ENCODE measurements at places on chromosomes 13 and 19.
A peak's percentile ranks its signal among the peaks of the same experiment; 100 is the strongest.

DNA sequence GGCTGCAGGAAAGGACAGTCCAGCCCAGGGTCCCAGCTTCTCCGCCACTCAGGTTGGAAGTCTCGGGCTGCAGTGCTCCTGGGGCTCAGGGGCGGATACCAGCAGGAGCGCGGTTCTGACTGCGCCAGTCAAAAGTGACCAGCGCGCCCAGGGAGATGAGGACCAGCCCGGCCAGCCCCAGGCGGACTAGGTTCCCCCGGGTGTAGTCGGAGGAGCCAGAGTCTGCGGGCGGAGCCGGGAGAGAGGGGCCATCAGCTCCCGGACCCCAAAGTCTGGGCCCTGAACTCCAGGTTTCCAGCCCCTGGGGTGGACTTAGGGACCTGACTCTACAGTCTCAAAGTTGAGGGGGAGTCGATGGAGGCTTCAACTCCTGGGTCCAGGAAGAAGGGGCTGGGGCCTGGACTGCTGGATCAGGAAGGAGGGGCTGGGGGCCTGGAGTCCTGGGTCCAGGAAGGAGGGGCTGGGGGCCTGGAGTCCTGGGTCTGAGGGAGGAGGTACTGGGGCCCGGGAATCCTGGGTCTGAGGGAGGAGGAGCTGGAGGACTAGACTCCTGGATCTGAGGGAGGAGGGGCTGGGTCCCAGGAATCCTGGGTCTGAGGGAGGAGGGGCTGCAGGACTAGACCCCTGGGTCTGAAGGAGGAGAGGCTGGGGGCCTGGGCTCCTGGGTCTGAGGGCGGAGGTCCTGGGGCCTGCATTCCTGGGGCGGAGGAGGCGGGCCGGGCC is 5.3 kb downstream of the OSCAR start:
- DNase-seq = no peak

DNA sequence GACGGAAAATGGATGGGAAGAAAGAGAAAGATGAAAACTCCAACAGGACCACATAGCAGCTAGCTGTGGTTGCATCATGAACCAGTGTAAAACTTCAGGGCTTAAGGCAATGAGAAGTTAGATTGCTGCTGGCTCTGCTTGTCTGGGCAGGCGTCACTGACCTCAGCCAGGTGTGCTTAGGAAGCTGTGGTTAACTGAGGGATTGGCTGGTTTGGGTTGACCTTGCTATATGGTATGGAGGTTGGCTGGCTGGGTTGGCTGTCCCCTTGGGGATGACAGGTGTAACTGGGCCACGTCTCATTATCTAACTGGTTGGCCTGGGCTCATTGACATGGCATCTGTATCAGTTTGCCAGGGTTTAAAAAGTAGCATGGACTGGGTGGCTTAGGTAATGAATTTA is 40.9 kb downstream of the NLRP4 start:
- no peak for DNase-seq

- peak; percentile 42 for DNase-seq
These were observed 21.9 kb downstream of the GRIN2D start for GRCh38 chr19:48415395-48415794.

DNA sequence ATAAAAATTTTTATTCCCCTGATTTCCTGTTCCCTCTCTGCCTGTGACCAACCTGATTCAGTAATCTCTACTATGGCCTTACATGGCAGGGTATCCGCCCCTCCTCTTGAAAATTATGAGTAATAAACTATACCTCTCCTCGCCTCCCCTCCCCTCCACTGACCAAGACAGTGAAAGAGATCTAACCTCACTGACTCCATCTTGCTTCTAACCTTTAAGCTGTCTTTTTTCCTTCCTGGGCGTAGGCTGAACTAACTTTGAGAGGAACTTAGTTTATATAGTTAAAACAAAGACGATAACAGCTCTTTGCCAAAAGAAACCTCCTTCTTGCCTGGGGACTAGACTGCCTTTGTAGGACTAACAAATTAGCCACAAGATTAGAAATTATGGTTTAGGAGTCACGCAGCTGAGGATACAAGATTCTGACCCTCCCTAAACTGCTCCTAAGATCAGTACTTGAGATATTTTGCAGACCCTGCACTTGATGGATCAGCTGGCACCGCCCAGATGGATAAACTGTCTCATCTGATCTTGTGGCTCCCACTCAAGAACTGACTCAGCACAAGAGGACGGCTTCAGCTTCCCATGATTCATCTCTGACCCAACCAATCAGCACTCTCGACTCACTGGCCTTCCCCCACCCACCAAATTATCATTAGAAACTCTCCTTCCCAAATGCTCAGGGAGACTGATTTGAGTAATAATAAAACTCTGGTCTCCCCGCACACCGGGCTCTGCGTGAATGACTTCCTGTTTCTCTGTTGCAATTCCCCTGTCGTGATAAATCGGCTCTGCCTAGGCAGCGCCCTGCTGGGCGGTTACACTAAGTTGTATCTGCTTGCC is 187.1 kb downstream of the TDRD3 start:
- no peak for DNase-seq

DNA sequence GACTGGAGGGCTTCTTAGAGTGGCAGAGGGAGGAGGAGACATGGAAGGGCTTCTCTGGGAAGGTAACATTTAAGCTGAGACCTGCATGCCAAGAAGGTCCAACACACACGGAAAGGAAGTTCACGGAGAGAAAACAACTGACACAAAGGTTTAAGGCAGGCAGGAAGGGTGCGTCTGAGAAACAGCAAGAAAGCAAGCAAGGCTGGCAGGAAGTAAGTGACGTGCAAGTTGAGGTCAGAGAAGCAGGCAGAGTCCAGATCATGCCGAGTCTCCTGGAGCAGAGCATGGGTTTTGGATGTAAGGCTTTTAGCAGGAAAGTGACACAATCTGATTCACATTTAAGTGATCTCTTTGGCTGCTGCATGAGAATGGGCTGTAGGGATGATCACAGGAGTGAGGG is 60.5 kb downstream of the ATP7B start:
- DNase-seq = no peak

DNA sequence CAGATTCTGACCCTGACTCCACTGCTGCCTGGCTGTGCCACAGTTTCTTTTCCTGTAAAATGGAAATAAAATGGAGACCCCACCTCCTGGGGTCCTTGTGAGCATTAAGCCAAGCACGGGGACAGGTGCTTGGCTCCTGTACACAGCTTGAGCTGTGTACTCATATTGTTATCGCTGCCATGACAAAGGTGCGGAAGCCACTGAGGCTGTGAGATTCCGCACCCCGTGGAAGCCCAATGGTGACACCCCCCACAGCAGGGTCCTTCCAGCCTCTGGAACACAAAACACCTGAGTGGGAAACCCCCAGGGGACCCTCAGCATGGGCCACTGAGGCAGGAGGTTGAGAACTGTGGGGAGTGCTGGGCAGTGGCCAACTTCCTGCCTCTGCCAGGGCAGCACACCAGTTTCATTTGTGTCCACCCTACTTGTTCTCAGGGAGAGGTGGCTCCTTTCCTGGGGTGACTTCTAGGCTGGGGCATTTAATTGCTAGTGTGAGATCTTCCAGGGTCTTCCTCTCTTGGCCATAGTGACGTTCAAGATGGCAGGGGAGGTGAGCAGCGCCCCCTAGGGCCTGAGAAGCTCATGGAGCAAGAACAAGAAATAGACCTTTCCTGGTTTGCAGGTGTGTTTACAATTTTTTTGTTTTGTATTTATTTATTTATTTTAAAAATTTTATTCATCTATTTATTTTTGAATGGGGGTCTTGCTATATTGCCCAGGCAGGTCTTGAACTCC is 5.4 kb upstream of the JSRP1 start:
- no peak for DNase-seq

- DNase-seq = no peak
These were observed 19.6 kb downstream of the CCDC8 start for GRCh38 chr19:46393456-46394401.

DNA sequence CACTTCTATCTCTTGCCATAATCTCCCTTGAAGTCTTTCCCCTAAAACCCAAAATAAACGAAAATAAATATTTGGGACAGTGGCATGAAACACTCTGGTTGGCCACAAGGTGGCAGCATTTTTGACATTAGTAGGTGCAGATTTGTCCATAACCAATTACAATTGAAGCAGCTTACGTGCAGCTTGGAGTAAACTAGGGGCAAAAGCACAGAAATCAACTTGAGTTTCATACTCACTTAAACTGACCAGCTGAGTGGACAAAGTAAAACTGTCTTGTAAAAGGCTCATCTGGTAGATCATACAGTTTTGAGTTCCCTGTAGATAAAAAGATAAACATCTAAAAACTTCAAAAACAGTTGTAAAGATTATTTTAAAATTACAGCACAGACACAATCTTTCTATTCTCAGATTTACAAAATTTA is 18.8 kb downstream of the PDCD5 start:
- peak; percentile 54 for DNase-seq

DNA sequence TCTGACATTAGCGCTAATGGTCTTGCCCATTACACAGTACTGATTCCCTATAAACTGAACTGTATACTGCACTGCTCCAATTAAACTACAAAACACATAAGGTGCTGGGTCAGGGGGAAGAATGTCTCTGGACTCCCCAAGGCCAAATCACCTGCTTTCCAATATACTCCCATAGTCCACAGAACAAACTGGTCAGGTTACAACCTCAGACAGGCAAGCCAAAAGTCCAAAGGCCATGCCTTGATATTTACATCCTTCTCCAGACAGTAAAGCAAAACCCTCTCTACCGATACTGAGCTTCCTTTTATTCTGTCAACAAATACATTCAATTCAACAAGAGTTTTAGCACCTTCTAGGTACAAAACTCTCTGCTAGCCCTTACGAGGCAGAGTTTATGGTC is 8.9 kb downstream of the ZNF541 start:
- DNase-seq = no peak

DNA sequence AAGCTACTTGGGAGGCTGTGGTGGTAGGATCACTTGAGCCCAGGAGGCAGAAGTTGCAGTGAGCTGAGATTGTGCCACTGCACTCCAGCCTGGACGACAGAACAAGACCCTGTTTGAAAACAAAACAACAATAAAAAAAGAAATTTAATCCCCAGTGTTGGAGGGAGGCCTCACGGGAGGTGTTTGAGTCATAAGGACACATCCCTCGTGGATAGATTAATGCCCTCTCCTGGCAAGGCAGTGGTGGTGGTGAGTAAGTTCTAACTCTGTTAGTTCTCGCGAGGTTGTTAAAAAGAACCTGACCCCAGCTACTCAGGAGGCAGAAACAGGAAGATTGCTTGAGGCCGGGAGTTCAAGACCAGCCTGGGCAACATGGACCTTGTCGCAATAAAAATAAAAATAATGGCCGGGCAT is 27.6 kb upstream of the SIN3B start:
- no peak for DNase-seq

DNA sequence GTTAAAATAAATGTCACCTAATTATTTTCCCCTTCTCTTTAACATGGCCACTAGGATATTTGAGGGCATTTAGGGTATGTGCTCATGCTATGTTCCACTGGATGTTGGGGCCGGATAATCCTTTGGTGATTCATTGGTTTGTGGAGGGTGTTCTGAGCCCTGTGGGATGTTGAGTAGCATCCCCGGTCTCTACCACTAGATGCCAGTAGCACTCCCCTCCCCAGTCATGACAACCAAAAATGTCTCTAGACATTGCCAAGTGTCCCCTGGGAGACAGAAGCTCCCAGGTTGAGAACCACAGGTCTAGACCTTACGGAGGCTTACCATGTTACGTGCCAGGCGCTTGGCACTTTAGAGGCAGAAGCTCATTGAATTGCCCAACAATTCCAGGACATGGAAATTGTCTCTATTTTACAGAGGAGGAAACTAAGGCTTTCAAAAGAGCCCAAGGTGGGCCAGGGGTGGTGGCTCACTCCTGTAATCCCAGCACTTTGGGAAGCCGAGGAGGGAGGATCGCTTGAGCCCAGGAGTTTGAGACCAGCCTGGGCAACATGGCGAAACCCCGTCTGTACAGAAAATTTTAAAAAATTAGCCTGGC is 14.1 kb downstream of the SHANK1 start:
- DNase-seq = peak; percentile 41

GRCh38 chr13:35771898-35772297 is 295.4 kb upstream of the MAB21L1 start:
- no peak for DNase-seq

GRCh38 chr13:48562296-48563066 is 29.6 kb upstream of the RCBTB2 start:
- no peak for DNase-seq

GRCh38 chr19:10112895-10113591 is 1.6 kb downstream of the P2RY11 start:
- peak; percentile 43 for DNase-seq

DNA sequence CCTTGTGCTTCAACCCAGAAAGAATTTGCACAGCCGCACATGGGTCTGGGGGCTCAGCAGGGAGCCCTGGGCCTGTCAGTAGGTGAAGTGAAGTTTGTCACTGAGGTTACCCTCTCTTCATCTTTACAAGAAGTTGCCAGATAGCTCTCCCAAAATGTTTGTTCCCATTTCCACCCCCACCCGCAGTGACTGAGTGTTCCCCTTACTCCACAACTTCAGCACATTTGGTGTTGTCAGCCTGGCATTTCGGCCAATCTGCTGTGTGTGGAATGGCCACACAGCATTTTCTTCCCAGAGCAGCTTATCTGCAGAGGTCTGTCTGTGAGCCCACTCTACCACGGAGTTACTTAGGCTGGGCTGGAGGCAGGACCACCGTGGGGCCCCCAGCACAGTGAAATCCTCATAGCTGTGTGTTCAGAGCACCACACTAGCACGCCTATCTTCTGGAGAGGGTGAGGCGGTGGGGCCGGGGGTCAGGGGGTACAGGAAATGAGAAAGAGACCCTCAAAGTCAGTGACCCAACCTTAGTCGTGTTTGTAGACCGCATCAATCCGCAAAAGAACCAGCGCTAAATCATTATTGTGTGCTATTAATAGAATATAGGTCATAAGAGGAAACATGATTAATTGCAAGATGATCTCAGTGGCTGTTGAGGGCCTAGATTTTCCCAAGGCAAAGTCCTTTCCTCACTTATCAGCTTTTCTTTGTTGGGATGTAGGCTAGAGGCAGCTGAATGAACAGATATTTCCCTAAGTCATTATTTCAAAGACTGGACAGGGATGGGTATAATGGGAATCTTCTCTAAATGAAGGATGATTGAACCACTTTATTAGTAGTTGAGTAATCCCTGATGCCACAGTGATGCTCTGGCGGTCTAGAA is 116.0 kb downstream of the SIPA1L3 start:
- DNase-seq = no peak

DNA sequence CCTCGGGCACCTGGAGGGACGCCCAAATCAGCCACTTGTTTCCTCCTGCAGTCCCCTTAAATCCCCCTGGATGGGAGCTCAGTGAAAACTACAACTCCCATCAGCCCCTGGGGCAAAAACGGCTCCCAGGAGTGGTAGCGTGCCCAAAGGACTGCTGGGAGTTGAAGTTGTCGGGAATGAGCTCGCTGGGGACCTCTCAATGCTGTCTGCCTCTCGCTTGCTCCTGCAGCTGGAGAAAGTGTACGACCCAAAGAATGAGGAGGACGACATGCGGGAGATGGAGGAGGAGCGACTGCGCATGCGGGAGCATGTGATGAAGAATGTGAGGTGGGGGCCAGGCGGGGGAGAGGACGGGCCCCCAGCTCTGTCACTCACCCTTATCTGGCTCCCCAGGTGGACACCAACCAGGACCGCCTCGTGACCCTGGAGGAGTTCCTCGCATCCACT is 14.7 kb upstream of the DHDH start:
- DNase-seq = no peak
